NCI-H774 (cell line): ENCODE measurements at places on chromosomes 7 and 10.

DNA sequence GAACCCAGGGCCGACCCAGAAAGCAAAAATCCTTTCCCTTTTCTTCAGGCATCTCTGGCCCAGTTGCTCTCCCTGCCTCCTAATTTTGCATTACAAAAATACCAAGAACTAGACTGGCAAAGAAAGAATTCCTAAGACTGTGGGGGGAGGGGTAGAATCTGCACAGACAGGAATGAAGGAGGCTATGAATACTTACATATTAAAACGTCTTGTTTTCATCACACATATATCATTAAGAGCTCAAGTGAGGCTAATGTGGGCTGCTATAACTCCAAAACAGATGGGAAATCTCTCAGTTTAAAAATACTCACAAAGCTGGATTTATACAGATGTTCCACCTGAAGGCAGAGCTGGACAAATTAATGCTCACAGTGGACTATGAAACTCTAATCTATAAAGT is 29.2 kb upstream of the MKX start:
- DNase-seq = no peak

- no peak for DNase-seq
Measured at GRCh38 chr10:61778137-61778536, 115.4 kb downstream of the CABCOCO1 start.

GRCh38 chr7:14598978-14599377 is 303.6 kb downstream of the DGKB start:
- DNase-seq = no peak

GRCh38 chr7:103296901-103297836 is at the start of gene PMPCB:
Gene PMPCB (plus strand): TSS chr7:103297435. CDS start chr7:103297460, 25 bp downstream.
- DNase-seq = peak; percentile 87

GRCh38 chr7:76358481-76359110 is at the start of gene YWHAG:
Gene YWHAG (minus strand): TSS chr7:76358991. CDS start chr7:76358808, 183 bp downstream.
- peak; percentile 78 for DNase-seq

DNA sequence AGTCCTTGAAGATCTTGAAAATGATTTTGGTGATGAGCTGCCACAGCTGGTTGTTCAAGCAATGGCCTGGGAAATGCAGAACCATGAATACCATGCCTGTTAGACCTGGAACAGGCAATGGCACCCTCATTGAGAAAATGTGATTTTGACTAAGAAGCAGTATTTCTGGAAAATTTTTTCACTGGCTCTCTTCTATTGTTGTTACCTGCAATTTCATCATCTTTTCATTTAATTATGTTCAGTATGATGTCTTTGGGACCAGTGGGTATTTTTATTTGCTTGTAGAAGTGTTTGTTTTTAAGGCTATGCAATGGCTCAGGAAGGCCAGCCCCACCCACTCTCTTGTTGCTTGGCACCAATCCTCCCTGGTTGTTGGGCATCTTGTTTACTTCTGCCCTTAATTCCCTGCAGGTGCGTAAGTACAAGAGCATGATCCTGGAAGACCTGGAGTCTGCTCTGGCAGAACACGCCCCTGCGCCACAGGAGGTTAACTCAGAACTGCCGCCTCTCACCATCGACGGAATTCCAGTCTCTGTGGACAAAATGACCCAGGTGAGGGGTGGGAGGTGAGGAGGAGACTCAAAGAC is 78.6 kb downstream of the NRF1 start:
- DNase-seq = peak; percentile 80

DNA sequence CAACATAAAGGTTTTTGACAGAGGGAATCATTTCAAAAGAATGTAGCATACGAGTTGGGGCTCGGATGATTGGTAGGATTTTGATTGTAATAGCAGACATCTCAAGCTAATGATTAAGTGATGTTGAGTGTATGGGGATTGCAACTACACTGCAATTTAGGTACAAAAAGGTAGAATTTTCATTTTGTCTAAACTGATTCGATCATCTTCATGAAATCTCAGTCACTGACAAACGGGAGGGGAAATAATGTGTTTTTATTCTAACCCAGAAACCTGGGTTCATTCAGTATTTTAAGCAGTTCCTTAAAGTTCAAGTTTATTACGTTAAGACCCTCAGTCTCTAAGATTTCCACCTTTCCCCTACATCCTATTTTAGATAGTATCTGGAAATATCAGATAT is 3.9 kb upstream of the PHYHIPL start:
- DNase-seq = no peak

- DNase-seq = no peak
Measured at GRCh38 chr10:113078282-113078907, 128.3 kb downstream of the TCF7L2 start.

- no peak for DNase-seq
Measured at GRCh38 chr7:67878808-67879207, 882.2 kb downstream of the TYW1 start.

- DNase-seq = no peak
Measured at GRCh38 chr7:74294191-74294998, 5.2 kb downstream of the CLIP2 start.

DNA sequence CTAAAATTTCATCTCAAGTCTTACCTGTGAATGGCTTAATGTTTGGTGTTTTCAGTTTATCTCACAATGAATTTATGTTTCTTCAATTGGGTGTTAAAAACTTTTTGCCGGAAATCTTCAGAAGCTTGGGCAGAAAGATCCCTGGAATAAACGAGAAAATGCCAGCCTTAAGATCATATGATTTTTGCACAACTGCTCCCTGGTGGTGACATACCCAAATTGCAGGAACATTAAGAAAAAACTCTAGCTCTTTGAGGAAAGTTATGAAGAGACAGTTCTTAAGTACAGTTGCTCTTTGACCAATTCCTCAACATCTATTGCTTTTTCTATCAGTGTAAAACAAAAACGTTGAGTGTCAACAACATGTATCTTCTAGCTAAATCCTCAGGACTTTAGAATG is 48.2 kb upstream of the CREB5 start:
- DNase-seq = no peak
